ENCODE measurements at places on chromosomes 11 and 22. TPM values are rescaled to one million over a fixed set of nuclear protein-coding genes. Genes with fewer than 3 reads are reported as not detected.

DLG2 gene
- total RNA-seq: 1.7 TPM

H19 gene
- total RNA-seq: not detected

LDHA gene
- 1,556 TPM for total RNA-seq

DDI1 gene
- not detected for total RNA-seq

SHANK3 gene
- 0.07 TPM for total RNA-seq

MPPED2 gene
- total RNA-seq: not detected

BID gene
- total RNA-seq: 24.7 TPM

CYB561A3 gene
- total RNA-seq: 32.9 TPM

PIWIL4 gene
- total RNA-seq: 0.90 TPM

CRKL gene
- total RNA-seq: 65.1 TPM

MEI1 gene
- 51.3 TPM for total RNA-seq

LGALS12 gene
- total RNA-seq: not detected

APOBEC3F gene
- total RNA-seq: 34.9 TPM

UPK3A gene
- total RNA-seq: not detected

OR51B5 gene
- not detected for total RNA-seq

OR10A2 gene
- total RNA-seq: not detected

OR52H1 gene
- not detected for total RNA-seq

EIF3M gene
- 377 TPM for total RNA-seq

KRTAP5-2 gene
- not detected for total RNA-seq

DNAJC4 gene
- total RNA-seq: 26.2 TPM

CACNA1I gene
- total RNA-seq: 0.36 TPM

BARX2 gene
- 0.29 TPM for total RNA-seq

DRD4 gene
- total RNA-seq: 0.39 TPM

MS4A4E gene
- not detected for total RNA-seq

SYT12 gene
- not detected for total RNA-seq

RBMXL2 gene
- not detected for total RNA-seq

NXPE2 gene
- not detected for total RNA-seq

MS4A18 gene
- not detected for total RNA-seq

TAF10 gene
- 165 TPM for total RNA-seq

SF1 gene
- total RNA-seq: 328 TPM

LRP4 gene
- total RNA-seq: 0.05 TPM

ZNF215 gene
- 0.68 TPM for total RNA-seq

PRG3 gene
- not detected for total RNA-seq

FERMT3 gene
- total RNA-seq: 203 TPM

GPR83 gene
- total RNA-seq: not detected

BRSK2 gene
- 0.46 TPM for total RNA-seq

OR5B21 gene
- total RNA-seq: not detected

OSBP2 gene
- total RNA-seq: 2.3 TPM

ADAMTS8 gene
- total RNA-seq: not detected

P4HA3 gene
- total RNA-seq: not detected

PHF21A gene
- total RNA-seq: 40.0 TPM

Measured in activated CD4-positive, alpha-beta memory T cell treated with anti-CD3 and anti-CD28 coated beads for 36 hours (primary cell).